ENCODE measurements at places on chromosomes 3 and 15.
A peak's percentile ranks its signal among the peaks of the same experiment; 100 is the strongest.

- DNase-seq, result no peak
Observed at GRCh38 chr15:40280260-40281056, 2.4 kb downstream of the ANKRD63 start.

- no peak for DNase-seq
Observed at GRCh38 chr15:76426941-76427340, 90.4 kb downstream of the ISL2 start.

GRCh38 chr15:78727561-78727960, 83.7 kb downstream of the ADAMTS7 start:
- DNase-seq, result peak; percentile 77

DNA sequence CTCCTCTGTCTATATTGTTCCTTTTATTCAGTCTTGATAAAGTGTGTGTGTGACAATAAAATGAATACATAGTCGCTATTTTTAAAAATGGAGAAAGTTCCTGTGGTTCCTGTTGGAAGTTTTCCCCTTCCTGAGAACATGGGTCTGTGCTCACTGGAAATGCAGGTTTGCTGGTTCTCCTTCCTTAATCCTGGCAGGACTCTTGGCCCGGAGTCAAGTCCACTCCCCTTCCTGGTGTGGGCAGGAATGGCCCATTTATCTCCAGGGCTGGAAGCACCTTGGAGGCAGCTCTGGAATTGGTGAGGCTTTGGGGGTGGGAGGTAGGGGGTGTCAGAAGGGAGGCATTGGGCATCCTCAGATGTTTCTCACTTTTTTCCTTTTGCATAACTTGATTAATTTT, 30.1 kb downstream of the FOXL2 start:
- DNase-seq, result no peak
